ENCODE measurements at places on chromosomes 2 and 18.

DNA sequence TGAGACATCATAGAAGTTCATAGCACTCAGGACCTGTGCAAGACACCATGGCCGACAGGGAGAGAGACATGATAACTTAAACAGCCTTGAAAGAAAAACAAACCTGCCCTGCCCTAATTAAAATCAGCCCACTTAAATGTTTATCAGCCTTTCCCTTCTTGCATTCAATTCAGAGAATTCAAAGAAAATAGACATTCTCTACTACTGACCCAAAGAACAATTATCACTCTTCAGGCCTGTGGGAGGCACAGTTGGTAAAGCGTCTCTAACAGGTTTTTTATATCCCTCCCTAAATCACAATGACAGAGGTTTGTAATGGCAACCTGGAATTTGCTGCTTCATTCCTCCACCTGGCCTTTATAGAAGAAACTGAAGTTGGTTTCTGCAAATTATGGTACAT is 1.7 kb downstream of the CDK15 start:
- no peak for DNase-seq

DNA sequence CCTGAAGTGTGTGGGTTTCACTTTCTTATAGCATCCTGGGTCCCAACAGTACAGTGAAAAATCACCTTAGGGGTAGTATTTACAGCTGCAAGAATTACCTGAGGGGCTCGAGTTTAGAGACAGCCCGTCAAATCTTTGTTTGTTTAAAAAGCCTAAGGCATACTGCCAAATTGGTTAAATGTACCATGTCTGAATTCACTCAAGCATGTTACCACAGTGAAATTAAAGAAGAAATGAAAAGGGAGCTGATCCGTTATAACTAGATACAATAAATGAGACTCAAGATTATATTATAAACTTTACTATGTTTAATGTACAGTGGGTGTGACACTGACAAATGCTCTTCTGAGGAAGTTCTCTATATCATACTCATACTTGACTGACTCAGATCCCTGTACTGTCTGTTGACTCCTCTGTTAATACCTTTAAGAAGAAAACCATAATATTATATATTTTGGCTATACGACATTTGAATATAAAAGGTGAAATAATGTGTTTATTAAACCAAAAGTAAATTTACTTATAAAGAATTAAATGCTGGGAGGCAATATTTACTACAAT is 107.3 kb downstream of the TMEFF2 start:
- no peak for DNase-seq

- no peak for DNase-seq
Observed at GRCh38 chr2:143615562-143615961, 486.3 kb downstream of the ARHGAP15 start.

DNA sequence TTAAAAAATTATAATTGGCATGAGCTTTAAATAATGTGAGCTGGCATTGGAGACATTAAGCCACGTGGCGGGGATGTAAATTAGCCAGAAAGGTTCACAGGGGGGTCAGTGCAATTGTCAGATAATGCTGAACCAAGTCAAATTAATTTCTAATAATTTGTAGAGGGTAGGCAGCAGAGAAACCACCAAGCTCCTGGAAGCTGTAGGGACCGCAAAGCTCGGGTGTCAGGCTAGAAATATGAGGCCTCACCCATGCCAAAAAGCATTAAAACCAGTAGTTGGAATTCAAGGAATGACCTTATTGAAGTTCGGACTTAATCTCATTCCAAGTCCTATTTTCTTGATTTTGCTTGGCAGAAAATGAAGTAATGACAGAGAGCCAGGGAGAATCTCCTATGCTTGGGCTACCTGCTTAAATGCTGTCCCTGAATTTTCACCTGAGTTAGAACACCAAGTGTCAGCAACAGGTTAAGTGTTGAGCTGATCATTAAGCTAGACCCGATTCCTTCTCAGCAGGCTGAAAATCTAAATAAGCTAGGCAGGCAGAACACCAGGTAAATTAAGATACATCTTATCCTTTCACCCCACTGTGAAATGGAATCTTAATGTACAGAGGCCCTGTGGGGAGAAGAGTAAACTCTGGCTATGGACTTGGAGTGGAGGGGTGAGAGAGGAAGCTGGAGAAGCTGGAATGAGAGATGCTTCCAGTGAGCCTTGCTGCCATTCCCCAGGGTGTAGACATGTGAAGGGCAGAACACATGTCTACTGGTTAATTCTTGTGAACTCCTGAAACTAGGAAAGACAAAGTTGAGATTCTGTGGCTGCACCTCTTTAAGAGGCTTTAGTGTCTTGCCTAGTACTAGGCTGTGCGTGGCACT is 520.0 kb downstream of the SLC4A3 start:
- DNase-seq: no peak

- peak; percentile 43 for DNase-seq
Observed at GRCh38 chr2:110101280-110101844, 14.3 kb downstream of the MALL start.

DNA sequence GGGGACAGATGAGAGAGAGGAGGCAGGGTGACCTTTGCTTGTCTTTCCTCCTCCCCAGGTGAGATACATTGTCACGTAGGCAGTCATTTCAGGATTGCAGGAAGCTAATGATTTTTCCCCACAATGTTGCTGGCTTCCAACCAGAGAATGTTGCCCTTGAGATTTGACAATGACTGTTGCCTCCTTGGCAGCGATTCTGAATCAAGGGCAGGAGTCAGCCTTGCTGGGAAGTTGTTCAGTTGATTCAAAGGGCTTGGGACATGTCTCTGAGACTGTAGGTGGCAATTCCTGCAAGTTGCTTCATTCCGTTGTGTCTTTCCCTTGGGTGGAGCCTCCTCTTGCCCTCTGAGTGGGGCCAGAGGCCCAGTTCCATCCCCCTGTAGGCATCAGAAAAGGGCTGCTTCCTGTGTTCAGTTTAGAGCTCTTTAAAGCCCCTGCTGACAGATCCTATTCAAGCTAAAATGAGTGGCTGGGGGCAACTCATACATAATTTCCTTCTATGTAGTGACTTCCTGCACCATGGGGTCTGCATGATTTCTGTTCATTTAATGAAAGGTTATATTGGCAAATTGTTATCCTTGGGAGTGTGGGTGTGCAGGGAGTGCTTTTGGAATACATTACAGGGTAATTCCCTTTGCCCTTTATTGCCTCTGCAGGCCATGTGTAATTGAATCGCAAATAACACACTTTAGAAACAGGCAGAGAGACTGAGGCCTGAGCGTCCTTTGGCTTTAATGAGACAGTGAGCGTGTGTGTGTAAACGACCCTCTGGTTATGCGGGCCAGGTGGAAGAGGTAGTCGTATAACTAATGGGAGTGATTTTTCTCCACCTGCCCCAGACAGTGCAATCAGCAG is 52.4 kb downstream of the GPR39 start:
- no peak for DNase-seq

DNA sequence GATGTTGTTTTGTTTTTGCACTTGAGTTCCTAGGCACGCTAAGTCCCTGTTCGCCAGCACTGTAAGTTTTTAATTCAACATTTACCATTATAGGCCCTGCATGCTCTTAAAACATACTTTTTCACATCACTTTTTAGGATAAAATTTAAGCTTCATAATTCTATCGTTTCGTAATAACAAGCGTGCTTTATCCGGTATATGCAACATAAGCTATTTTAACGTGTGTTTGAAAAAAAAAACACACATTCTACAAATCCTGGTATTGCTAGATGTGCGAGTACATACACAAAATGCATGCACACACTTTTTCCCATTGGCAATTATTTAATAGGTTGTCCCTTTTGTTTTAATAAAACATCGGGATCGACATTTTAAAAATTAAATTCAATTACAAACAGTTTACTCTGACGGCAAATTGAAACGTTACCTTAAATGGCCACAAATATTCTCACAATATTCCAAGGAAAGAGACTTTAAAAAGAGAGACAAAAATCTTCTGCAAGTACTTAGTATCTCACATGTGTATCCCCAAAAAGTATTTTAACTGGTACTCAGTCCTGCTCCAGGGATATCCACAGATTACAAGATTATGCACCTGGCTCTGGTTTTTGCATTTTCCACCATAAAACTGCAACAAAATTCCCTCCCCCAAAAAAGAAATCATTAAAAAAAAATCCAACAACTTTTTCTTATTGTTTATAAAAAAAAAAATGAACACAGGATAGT is 1.0 kb upstream of the TCF4 start:
- DNase-seq: no peak

DNA sequence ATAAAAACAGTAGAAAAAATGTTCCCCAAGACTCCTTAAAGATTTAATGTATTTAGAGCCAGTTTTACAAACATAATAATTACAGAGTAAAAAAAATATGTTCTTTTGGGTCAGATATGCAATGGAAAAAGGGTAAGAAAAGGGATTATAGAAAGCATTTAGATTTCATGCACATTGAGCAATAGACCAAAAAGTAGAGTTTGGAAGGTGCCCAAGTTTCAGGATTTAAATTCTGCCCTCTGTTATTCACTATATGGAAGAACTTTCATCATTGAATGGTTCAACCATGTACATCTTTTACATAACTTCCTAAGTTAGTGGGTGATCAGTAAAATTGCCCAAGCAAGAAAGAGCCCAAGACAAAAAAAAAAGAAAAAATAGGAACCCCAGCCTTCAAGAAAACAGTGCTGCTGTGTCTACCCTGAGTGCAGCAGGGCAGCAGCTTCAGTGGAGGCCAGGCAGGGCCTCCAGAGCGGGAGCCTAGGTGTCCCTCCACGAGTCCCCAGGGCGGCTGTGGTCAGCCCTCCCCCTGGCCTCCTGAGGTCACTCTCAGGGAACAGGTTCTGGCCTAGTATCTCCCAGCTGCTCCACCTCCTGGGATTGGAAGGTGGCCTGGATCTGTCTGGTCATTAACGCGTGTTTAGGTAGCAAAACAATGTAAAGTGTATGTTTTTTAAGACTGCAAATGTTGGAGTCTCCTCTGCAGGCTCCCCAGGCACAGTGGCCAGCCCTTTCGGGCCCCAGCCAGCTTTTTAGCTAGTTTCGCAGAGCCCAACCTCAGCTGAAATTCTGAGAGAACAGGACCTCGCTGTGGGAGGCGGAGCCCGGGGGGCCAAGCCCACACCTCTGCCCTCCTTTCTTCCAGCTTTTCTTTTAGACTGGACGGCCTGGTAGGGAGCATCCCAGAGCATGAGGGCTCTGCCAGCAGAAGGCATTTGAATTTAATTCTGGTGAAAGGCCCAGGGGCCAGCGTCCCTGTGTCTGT is 77.3 kb downstream of the TEX51 start:
- no peak for DNase-seq

All from C1 segment of cervical spinal cord (tissue), 14 donors.